ENCODE measurements at places on chromosomes 6 and 20. TPM values are rescaled to one million over a fixed set of nuclear protein-coding genes. Genes with fewer than 3 reads are reported as not detected.

The CRYBG1 gene
- 1.1 TPM for total RNA-seq

The IL20RA gene
- total RNA-seq, result not detected

The PLCB4 gene
- 28.3 TPM for total RNA-seq

The RARS2 gene
- 56.9 TPM for total RNA-seq

The PTK6 gene
- total RNA-seq, result not detected

All from IMR-90 (cell line).